AG09319 (cell line): ENCODE measurements at places on chromosomes 11 and 22.

DNA sequence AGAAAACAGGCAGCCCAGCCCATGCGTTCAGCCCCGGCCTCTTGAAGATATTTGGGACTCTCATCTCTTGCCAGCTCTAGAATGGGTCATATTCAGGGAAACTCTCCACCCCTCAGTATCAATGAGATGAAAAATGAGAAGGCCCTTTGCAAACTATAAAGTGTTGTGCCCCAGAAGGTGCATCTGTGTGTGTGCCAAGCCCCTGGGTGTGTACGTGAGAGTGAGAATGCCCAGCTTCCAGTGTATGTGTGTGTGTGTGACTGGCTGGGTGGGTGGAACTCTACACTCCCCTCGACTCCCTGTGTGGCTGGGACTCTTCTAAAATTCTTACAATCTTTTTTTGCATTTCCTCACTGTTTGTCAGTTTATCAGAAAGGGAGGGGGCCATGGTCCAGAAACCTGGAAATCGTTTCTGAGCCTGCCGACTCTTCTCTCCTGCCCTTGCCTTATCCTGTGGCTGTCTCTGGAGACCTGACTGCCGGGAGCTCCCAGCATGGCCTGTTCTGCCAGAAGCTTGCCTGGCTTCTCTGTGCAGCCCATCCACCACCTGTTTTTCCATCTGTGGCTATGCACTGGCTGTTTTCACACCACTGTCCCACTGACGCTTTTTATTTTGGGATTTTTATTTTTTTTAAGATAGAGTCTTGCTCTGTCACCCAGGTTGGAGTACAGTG is 1.2 kb downstream of the P2RY6 start:
- no peak for DNase-seq

DNA sequence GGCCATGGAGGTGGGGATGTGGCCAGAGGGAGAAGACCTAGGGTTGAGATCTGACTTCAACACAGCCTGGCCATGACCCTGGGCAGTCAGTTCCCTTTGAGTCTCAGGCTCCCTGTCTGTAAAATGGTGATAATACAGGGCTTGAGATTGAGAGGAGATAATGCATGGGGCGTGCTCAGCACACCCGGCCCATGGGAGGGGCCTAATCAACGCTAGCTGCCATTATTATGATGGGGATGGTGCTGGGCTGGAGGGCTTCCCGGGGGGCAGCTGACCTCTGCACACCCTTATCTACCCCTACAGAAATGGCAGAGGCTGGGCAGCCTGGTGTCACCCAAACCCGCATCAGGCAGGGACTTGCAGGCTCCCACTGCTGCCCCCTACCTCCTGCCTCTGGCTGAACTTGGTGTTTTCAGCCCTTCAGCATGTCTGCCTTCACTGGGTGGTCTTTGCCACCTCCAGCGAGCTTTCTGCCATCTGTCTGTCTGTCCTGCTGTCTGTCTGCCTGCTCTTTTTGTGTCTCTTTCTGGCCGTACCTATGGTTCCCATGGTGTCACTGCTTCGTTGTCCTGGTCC is 84.5 kb downstream of the CACNA1I start:
- DNase-seq = no peak

- DNase-seq = no peak
These were observed 67.3 kb downstream of the PPFIBP2 start for GRCh38 chr11:7581021-7581590.

DNA sequence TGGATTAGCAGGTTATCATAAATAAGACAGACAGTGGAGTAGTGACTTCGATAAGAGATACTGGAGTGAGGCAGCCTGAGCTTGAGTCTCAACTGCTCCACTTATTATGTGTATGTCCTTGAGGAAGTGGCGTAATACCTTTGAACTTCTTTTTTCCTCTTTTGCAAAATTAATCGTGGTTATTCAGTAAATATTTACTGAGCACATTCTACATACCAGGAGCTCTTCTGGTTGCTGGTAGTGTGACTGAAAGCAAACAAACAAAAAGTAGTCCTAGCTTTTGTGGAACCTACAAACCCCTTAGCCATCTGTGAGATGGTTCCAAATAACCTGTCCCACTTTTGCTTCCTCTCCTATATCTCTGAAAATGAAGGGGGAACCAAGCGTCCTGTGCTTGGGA is 125.6 kb upstream of the ASPHD2 start:
- no peak for DNase-seq

DNA sequence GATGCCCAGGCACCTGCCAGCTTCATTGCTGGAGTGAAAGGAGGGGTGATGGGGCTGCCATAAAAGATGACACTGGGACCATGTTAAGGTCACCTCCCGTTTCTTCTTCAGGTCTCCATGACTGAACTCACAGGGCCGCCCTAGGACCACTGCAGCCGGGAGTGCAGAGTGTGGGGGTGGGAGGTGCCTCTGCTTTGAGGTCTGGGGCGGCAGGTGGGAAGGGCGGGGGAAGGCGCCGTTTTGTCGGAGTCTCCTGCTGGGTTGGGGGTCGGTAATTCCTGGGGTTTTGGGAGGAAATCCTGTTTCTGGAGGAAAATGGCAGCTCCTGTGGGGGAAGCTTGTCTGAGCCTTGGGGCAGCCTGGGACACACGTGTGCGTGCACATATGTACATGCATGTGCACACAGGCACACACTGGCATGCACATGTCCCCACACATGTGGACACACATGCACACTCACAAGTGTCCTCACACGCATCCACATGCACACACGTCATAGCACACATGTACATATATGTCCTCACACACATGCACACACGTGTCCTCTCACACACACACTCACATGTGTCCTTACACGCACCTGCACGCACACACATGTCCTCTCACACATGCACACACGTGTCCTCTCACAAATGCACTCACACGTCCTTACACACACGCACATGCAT is 990.9 kb downstream of the BRD1 start:
- no peak for DNase-seq

DNA sequence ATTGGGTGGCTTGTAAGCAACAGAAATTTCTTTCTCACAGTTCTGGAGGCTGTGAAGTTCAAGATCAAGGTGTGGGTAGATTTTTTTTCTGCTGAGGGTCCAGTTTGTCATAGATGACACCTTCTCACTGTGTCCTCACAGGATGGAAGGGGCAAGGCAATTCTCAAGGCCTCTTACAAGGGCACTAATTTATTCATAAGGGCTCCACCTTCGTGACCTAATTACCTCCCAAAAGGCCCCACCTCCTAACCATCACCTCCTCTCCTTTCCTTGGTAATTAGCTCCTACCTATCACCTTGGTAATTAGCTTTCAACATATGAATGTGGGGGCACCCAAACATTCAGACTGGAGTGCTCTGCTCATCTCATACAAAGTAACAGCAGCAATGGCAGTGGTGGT is 92.3 kb upstream of the CD44 start:
- DNase-seq = no peak

DNA sequence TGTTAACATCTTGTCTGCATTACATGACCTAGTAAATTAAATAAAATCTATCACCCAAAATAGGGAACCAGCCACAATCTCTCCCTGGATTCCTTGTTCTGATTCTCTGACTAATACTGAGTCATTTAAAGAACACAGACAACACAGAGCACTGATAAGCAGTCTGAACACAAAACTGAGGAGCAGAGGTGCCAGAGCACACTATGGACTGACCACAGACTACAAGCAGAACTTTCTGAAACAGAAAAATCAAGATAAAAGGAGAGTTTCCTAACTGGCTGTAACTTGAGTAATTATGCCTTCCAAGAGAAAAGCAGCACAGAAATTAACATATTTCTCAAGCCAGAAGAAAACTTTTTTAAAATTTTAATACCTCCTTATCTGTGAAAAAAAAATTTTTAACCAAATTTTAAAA is 128.8 kb downstream of the SGSM3 start:
- peak; percentile 81 for DNase-seq

DNA sequence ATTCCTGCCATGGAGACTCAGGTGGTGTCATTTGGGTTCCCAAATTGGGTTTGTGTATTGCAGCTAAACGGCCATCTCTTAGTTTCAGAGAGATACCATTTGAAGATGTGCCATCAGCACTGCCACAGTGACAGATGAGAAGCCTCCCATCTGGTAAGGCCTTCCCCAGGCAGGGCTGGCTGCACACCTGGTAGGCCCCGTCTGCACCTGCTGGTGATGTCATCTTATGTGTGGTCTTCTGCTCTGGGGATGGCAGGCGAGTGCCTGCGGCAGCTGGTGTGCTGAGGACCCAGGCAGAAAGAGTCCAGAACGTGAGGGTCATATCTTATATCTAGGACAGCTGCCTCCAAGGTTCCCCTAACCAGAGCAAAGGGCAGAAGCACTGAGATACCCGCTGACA is 100.6 kb downstream of the CSNK2A3 start:
- DNase-seq = no peak

DNA sequence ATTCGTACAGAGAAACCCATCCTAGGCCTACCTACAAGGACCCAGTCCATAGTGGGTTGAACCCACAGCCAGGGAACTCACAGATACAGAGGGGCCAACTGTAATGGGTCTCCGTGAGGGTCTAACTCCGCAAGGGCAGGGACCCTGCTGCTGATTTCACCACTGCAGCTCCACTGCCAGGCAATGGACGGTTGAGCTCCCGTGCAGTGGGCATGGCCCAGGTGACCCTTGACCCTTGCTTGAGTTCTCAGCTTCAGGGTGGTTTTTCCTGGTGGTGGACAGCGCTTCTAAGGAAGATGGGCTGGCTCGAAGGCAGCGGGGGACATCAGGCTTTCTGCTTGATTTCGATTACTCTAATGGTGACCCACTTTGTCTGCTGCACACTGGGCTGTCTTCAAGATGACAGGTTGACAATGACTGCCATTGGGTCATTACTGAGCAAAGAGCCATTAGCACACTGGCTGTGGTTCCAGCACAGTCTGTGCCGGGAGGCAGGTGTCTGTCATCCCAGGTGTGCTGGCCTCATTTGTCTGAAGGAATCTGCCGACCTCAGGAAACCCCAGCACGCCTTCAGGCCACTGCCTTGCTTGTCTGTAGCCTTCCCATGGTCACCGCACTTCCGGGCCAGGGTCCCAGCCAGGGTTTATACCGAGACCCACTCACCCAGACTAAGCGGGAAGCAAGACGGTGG is 3.7 kb upstream of the GAL start:
- no peak for DNase-seq

DNA sequence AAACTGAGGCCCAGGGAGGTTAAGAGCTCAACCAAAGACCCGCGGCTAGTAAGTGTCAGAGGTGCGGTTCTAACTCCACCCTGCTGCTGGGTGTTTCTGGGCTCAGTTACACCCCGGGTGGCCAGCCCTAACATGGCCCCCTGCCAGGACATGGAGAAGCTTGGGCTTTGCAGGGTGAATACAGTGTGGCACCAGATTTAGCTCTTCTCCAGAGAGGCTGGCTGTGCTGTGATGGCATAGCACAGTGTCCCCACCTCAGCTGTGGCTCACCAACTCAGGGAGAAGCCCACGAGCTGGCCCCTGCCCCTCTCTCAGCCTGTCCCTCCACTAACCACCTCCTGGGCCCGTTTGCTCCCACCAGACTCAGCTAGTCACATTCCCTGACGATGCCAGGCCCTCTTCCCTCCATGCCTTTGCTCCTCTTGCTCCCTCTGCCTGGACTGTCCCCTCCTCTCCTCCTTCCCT is 7.0 kb downstream of the UCP3 start:
- DNase-seq = no peak

DNA sequence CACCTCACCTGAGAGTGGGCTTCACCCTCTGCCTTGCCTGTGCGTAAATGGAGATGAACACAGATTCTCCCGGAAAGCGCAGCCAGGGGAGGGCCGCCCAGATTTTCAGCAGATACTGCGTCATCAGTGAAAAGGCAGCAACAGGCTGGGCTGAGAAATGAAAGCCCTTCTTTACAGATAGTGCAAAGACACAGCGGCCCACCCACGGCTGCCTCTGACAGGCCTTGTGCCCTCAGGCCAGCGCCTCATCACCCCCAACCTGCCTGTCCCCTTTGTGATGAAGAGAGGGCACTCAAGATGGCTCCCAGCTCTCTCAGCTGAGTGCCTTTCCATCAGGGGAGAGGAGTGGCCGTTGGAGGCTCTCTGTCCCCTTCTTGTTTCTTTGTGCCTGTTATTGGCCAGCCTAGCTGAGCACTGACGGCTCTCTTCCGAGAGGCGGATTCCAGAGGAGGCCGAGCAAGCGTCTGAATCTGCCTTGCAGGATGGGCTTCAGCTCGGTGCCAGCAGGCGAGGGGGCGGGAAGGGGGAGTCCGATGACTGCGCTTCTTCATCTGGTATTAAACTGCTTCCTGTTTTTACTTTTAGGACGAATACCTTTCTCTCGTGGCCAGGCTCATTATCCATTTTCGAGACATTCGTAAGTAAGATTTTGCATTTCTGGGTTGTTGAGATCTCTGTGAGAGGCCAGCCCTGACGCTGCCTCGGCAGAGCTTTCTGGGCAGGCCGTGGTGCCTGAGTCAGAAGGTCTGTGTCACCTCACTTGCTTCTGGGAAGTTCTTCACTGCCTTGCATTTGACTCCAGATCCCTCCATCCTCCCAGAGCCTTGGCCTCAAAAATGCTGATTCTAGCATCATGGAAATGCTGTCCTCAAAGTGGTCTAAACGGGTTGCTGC is 43.7 kb downstream of the MED15 start:
- no peak for DNase-seq

- DNase-seq = no peak
These were observed at the start of gene CARD10 for GRCh38 chr22:37519268-37520195. Gene CARD10 (minus strand): TSS chr22:37519415. CDS start chr22:37519200, 215 bp downstream.

DNA sequence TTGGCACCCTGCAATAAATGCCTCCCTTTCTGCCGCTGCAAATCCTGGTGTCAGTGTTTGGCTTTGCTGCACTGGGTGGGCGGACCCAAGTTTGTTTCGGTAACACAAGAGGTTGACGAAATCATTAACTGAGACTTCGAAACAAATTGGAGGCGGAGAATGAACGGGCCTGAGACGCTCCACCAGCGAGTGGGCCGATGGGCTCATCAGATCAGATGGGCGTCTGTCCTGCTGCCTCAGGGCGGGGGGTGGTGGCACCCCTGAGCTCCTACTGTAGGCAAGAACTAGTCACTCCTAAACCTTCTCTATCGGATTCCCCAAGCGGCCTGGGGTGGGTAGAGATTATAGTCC is 918 bp upstream of the CAPN5 start:
- no peak for DNase-seq

DNA sequence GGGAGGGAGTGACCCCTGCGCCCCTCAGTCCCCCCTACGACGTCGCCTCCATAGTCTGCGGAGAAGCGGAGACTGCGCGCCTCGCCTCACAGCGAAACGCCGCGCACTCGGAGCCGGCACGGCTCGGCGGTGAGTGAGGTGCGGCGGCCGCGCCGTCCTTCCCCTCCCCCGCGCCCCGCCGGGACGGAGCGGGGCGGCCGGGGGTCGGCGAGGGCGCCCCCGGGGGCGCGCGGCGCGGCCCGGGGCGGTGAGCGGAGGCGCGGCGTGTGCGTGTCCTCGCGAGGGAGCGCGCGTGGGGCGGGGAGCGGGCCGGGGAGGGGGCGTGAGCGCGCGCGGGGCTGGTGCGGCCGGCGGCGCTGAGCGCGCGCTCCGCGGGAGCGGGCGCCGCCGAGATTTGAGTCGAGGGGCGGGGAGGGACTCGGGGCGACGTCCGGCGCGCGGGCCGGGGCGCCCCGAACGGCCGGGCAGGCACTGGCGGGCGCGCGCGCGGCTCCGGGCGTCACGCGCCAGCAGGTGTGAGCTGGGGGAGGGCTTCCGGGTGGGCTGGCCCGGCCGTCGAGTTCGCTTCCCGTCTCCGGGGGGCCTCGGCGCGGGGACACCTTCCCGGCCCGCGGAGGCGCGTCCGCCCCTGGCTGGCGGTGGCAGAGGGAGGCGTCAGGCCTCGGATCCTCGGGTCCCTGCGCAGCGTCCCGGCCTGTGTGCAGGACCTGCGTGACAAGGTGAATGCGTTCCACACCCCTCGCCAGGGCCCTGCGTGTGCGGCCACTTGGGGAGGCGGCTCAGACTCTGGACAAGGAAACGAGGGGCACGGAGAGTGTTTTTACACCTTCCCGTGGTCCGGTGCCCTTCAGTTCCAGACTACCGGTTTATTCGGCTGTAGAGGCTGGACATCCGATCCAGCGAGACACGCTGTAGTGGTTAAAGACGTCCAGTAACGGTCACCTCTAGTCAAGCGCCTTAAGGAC is 50.4 kb downstream of the FAM83F start:
- DNase-seq = no peak
